ENCODE measurements at places on chromosomes 6 and 20.

- DNase-seq: no peak
Observed at GRCh38 chr6:38460186-38460585, 179.5 kb downstream of the BTBD9 start.

DNA sequence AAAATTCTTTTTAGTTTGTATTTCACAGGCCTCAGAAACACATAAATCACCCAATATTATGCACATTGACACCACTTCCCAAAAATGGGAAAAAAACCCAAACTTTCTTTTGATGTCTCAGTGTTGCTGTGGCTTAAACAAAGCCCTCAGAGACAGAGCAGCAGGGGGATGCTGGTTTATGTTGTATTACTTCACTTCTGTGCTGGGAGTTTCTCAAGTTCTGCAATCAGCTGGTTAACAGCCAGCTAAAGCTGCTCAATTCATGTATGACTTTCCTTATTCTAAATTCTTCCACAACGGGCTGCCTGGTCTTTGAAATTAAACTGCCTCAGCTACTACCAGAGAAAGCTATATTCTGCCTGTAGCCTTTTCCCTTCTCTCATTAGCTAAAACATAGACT is 5.6 kb downstream of the FILIP1 start:
- no peak for DNase-seq

DNA sequence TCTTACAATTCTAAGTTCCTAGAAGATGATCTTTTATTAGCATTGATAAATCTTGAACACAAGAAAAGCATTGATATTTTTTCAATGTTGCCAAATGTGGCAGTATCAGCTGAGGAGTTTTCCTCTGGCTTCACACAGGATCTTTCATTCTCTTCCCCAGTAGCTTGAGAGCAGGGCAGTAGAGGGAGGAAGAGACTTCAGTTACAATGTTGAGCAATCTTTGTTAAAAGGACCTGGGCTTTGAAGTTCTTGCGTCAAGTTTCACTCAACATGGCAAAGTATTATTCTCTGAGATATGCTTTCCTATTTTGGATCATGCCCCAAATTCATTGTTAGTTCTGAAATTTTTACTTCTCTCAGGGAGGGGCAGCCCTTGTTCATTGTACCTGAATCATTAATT is 238.0 kb downstream of the COL12A1 start:
- no peak for DNase-seq

- no peak for DNase-seq
Observed at GRCh38 chr6:75096966-75097365, 108.9 kb downstream of the COL12A1 start.

GRCh38 chr6:128666405-128666804 is 146.0 kb upstream of the PTPRK start:
- DNase-seq: no peak

- DNase-seq: no peak
Observed at GRCh38 chr6:138526822-138527235, 27.5 kb upstream of the NHSL1 start.

DNA sequence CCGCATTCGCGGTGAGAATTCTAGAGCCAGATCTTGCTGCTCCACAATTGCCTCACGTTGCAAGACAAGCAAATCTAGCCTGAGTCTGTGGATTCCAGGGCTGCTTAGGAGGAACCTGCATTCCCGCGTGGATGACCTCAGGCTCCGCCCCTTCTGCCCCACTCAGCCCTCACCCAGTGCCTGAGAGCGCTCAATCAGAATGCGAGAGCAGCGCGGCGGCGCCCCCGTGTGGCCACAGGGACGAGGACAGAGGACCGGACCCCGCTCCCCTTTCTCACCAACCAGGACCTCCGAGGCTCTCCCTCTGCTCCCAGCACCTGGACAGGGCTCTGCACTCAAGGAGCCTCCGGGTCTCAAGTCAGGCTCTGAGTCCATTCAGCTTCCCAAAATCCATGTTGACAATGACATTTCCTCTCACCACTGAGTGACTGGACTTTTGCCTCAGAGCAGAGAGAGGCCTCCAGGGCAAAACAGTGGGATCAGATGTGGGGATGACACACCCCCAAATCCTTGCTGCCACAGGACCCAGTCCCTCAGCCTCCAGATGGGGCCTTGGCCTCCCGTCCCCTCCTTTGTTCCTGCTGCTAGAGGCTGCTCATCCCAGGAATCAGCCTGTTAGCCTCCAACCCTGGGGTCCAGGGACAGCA is 52.0 kb downstream of the RPP21 start:
- DNase-seq: peak; percentile 87

- DNase-seq: no peak
Observed at GRCh38 chr20:61517419-61517818, 265.4 kb downstream of the CDH4 start.

DNA sequence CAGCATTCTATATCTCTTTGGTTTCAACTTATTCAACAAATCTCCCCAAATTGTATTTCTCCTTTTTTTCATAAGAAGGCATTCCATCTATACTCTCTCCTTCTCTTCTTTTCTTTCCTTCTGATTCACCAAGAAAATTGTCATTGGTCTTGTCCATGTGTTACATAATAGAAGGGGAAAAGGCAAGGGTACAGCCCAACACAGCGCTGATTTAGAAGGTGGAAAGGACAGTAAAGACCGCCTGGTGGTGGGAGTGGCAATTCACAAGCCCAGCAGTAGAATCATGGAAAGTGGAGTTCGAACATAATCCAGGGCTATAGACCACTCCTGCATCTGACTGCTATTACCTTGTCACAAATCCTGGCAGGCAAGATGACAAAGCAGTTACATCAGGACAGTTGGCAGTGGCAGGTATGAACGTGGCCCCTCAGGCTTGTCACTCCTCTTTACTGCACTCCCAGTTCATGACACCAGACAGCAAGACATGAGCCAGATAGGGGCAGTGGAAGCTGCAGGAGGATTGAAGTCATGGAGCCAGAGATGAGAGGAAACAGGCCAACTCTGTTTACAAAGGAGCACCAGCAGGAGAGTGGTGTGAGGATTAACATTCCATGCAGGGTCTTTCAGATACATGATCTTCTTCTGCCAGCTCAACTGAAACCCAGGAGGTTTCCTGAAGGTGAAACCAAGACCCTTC is 2.1 kb upstream of the TNFAIP3 start:
- no peak for DNase-seq

DNA sequence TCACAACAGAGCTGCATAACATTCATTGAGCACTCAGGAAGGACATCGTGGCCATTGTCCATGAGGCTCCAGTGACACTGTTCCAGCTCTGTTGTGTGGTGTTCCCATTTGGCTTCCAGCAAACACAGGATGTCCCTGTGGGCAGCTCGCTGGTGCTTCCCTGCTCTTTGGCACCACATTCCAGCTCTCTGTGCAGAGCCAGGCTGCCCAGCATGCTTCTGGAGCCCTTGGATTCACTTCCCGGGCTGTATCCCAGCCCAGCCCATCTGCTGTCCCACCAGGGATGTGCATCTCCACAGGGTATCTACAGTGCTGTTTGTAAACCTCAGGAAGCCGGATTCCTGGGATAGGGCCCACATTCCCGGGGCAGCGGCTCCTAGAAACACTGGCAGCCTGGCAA is 57.2 kb downstream of the CTCFL start:
- no peak for DNase-seq

GRCh38 chr20:63682384-63683139 is 13.9 kb upstream of the TNFRSF6B start:
- DNase-seq: no peak

- DNase-seq: no peak
Observed at GRCh38 chr6:122109075-122109474, 290.4 kb upstream of the HSF2 start.

- DNase-seq: no peak
Observed at GRCh38 chr6:51608932-51609331, 478.5 kb downstream of the PKHD1 start.

- DNase-seq: no peak
Observed at GRCh38 chr6:147467886-147468285, 40.6 kb upstream of the SAMD5 start.

- DNase-seq: no peak
Observed at GRCh38 chr20:12566596-12566995, 442.2 kb upstream of the SPTLC3 start.

- no peak for DNase-seq
Observed at GRCh38 chr20:62282103-62282502, 20.7 kb upstream of the ADRM1 start.

DNA sequence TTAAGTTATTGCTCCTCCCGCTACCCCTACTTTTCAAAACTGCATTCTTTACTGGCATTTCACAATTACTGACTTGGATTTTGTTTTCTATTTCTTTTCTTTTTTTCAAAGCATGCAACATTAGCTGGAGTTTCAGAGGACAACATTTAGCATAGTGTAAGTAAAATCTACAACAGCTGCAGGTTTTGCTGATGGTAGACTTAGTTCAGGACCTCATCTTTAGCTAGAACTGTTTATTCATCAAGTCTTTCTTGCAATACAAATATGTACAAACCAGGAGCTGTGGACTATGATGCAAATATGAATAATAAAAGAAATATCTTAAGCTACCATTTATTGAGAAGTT is 728 bp upstream of the CEP162 start:
- no peak for DNase-seq

DNA sequence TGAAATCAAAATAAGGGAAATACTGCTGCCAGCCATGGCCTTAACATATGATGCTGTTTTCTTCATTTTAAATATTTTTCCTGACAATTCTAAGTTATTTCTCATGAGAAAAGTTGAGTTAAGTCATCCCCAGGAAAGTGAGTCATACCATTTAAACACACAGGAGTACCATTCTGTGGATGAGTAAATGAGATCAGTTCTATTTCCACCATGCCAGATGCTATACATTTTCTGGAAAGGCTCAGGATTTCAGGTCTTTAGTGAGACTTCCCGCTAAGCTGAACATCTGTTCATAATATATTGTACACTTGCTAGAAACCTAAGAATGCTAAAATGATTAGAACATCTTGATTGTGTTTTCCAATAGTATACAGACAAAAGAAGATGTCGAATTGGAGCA is 256.2 kb upstream of the MANEA start:
- no peak for DNase-seq

- DNase-seq: no peak
Observed at GRCh38 chr6:13307508-13307995, 20.8 kb downstream of the TBC1D7 start.

DNA sequence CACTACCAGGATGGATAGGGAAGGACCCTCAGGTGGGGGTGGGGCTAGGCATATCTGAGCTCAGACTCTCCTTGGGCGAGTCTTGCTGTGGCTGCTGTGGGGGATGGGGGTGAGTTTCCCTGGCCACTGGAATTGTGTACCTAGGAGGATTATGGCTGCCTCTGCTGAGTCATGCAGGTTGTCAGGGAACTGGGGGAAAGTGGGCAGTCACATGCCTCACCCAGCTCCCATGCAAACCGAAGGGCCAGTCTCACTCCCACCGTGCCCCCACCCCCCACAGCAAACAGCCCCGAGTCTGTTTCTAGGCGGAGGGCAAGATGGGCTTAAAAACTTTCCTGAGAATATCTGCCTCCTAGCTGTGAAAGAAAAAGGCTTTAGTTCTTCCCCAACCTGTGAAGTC is 210.3 kb upstream of the FERMT1 start:
- DNase-seq: no peak

DNA sequence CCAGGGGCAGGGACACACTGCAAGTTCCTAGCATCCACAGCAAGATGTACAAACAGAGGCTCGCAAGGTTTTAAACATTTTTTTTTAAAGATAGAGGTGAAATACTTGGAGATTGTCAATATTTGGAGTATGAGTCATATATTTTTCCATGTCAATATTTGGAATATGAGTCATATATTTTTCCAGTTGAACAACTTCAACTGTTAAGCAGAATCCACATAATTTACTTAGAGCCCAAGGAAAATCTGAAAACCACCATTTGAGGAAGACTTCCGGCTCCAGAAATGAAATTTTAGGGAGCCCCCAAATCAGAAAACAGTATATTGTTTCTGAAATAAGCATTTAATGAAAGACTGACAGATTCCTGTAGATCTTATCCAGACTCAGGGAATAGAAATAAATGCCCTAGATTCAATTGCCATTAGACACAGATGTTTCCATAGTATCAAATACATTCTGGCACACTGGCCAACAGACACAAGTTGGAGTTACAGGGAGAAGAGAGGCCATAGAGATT is 51.6 kb upstream of the FAM184A start:
- no peak for DNase-seq

DNA sequence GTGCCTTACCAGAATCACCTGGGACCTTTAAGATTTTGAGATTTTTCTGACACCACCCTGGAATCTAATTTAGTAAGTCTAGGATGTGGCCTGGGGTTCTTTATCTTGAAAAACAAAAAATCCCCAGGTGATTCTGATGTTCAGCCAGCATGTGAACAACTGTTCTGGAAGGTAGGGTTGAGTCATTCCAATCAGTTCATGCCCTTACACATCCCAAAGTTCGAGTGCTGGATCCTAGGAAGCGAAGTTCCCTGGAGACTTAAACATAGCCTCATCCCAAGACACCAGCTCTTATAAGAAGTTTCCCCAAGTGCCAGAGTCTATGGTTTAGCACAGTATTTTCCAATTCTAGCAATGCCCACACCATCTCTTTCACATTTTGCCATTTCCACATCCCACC is 6.3 kb upstream of the TSHZ2 start:
- no peak for DNase-seq

DNA sequence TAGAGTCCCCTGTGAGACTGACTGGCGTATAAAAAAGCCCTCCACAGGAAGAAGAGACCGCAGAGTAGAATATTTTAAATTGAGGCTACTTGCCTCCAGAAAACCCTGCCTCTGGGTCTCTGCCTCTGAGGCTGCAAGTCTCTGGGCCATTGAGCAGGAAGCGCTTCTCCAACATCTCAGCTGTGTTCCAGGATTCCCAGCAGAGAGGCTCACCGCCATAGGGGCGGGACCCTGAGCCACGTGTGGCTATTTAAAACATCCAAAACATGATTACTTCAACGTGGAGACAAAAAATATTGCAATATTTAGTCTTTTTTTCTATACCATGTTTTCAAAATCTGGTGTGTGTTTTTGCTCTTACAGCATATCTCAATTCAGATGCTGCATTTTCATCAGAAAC is 59.4 kb downstream of the GNAS-AS1 start:
- no peak for DNase-seq

DNA sequence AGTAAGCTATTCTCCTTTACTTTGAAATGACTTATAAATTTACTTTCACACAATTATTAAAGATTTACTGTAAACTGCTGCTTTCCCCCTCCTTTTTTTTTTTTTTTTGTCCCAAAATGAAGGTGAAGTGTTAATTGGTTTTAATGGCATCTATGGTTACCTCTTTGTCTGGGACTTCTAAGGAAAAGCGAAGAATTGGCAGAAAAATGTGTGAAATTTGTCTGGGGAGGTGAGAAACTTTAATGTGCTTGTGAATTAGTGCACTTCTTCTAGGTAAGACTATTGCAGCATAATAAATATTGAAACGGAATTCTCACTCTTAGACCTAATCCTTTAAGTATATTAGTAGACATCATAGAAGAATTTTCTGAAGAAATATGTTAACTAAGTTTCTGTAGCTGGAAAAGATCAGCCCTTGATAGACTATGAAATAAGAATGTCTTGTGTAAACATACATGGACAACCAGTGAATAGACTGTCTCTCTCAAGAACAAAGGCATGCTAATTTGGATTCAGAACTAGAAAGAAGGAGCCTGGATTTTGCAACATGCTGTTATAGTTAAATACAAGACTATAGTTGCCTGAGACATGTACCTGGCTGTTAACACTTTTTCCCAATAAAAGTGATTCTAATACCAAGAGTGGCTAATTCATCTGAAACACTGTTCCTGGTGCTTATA is 23.9 kb downstream of the FLRT3 start:
- DNase-seq: no peak
